Left forelimb (tissue), 1 donor: ENCODE measurements at places on chromosomes 12 and 14.

- no peak for DNase-seq
Measured at GRCh38 chr12:102406033-102406584, 74.3 kb downstream of the IGF1 start.

DNA sequence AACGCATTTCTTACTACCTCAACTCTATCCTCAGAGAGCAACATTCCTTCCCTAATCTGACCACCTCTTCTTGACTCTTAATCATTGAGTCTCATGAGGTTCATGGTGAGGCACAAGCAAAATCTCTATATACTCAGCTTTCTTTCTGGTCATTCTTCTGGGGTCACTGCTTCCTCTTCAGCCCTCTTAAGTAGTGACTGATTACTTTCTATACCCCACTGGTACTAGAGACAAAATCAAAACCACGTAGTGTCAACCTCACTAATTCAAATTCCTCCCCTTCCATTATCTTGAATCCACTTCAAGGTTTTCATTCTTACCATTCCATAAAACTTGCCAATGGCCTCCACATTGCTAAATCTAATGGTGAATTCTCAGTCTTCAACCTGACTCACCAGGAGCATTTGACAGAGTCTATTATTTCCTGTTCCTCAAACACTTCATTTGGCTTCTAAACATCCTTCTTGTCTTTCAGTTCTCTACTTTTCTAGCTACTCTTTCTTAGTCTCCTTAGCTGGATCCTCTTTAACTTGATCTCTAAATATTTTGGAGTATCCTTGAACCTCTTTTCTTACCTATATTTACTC, 6.8 kb downstream of the WDHD1 start:
- DNase-seq, result no peak

GRCh38 chr14:22426711-22427110, 162.3 kb downstream of the DAD1 start:
- no peak for DNase-seq

GRCh38 chr12:110965574-110965973, 45.2 kb upstream of the MYL2 start:
- no peak for DNase-seq

DNA sequence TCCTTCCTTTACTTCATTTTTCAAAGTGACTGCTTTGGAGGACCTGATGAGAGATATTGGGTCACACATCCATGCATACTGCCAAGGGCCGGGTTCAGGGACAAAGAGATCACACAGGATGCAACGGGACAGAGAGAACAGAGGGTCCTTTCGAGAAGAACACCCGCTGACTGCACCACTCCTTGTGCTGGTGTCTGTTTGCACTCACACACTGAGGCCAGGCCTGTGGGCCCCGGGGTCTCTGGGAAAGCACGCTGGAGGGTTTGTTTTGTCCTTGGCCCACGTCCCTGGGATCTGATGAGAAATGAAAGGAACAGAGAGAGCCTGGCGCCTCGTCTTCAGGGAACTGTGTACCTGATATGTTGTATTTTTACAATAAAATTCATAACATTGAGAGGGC, 42.2 kb downstream of the PAH start:
- DNase-seq, result no peak

GRCh38 chr12:57741844-57742738, 2.7 kb upstream of the TSPAN31 start:
- no peak for DNase-seq
